ENCODE measurements at places on chromosomes 7 and 10.
A peak's percentile ranks its signal among the peaks of the same experiment; 100 is the strongest.

- DNase-seq: no peak
These were observed 79.2 kb downstream of the NKX6-2 start for GRCh38 chr10:132706701-132707100.

DNA sequence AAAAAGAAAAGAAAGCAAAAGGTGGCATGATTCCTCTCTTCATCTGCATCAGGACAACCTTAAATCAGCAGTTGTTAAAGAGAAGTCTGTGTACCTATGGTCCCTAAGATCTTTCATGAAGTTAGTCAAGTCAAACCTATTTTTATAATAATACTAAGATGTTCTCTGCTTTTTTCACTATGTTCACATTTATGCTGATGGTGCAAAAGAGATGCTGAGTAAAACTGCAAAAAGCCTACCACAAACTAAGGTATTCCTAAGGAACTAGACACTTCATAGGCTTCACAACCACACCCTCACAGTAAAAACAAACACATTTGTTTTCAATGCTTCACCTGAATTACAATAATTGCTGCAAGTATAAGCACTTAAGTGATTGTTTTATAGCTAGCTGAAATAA lies 43.3 kb downstream of the SLC16A9 start:
- DNase-seq: no peak

DNA sequence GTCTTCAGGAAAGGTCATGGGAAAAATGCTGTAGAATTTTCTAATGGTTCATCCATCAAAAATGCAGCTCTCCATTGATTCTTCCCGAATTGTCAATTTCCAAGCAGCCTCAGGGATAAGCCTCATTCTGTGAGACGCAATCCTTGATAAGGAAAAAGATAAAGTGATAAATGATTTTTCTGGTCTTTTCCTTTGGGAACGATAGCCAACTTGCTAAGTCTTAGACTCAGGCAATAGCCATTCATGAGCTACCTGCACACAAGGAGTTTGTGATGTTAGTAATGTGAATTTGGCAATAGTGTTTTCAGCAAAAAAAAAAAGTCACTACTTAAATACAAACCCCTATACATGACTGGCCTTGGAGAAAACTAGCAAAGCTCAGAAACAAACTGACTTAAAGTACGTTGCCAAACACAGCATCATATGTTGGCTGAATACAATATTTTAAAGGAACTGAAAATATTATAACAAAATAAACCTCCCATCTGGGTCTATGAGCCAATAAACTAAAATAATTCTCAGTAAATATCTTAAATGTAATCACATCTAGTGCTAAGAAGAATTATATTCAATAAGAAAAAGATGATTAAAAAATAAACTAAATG lies 75.5 kb downstream of the KLF6 start:
- DNase-seq: no peak

GRCh38 chr7:80206763-80207162 lies 72.1 kb downstream of the GNAI1 start:
- DNase-seq: no peak

GRCh38 chr7:155164316-155164715 lies 94.2 kb downstream of the HTR5A start:
- no peak for DNase-seq

- DNase-seq: no peak
These were observed 8.3 kb upstream of the GNAT3 start for GRCh38 chr7:80520199-80520598.

DNA sequence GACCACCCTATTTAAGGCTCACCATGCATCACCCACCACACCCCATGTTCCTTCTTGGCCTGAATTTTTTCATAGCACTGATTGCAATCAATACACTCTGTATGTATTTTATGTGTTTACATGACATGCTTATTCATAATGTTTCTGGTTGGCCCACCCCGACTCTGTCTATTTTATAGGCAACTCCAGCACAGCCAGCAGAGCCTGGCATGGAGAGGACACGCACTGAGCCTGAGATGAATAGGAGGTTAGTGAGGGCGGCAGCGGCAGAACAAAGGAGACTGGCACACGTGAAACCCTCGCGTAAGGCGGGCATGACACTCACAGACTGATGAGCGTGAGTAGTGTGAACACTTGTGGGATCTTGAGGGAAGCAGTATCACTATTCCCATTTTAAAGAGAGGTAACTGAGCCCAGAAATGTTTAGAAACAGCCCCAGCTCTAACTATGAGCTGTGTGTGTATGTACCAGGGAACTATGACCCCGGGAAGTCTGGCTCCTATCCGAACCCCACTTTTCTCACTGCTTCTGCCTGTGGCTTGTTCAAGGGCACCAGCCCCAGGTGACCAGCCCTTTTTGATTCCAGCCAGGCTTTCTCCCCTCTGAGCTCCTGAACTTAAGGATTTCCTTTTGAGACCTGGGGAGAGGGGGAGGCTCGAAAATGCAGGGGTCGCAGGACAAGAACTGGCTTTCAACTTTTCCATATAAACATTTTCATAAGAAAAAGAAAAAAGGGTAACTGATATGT lies 113.3 kb downstream of the ARHGAP22 start:
- no peak for DNase-seq

DNA sequence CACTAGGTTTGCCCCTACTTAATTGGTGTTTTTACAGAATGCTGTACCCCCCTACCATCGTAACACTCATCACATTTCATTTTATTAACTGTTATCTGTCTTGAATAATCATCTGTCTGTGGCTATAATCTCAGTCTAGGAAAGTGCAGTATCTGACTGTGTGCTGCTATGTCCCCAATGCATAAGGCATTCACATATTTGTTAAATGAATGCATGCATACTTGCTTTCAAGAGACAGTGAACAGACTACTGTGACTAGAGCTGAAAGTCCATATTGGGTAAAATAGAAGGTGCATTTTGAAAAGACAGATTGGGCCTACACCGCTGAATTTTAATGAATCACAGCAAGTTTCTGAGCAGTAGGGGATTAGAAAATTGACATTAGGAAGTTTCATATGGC lies 112.3 kb downstream of the ARHGAP12 start:
- DNase-seq: no peak

GRCh38 chr10:10829576-10829975 lies 188.1 kb upstream of the CELF2 start:
- DNase-seq: no peak

DNA sequence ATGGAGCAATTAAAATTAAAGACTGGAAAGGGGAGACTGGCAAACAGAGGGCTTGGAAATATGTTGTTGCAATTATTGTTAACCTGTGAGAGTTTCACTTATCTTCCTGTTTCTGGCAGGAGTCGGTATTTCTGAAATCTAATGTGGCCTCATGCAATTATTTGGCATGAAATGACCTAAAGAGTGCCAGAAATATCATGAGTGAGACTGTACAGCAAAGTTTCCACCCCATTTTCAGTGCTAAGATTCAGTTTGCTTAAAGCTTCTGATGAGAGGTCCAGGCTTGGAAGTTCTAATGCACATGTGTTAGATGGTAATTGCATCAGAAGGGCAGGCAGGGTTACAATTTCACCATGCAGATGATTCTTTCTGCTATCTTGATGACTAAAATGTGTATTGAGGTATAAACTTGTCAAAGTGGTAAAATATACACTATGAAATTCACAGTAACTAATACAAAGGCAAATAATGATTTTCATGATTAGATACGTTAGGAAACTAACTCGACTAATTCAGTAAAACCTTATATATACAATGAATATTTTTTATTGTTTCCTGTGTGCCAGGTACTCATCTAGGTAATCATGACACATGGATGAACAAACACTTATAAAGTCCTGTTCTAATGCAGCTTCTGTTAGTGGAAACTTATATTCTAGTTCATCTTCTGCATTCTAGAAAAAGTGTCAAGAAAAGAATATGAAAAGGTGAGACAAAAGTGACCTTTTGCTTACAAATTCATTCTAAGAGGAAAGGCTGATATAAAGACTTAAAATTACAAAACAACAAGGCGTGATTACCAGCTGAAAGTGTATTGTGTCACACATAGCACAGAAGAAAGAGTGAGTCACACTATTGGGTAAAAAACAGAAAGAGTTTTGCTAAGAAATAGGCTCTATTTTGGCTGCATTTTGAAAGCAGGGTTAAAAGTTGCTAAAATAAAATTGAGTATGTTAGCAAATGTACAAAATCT lies 533.4 kb upstream of the SEMA3D start:
- no peak for DNase-seq

GRCh38 chr10:48194830-48195229 lies 79.7 kb downstream of the FRMPD2 start:
- no peak for DNase-seq

DNA sequence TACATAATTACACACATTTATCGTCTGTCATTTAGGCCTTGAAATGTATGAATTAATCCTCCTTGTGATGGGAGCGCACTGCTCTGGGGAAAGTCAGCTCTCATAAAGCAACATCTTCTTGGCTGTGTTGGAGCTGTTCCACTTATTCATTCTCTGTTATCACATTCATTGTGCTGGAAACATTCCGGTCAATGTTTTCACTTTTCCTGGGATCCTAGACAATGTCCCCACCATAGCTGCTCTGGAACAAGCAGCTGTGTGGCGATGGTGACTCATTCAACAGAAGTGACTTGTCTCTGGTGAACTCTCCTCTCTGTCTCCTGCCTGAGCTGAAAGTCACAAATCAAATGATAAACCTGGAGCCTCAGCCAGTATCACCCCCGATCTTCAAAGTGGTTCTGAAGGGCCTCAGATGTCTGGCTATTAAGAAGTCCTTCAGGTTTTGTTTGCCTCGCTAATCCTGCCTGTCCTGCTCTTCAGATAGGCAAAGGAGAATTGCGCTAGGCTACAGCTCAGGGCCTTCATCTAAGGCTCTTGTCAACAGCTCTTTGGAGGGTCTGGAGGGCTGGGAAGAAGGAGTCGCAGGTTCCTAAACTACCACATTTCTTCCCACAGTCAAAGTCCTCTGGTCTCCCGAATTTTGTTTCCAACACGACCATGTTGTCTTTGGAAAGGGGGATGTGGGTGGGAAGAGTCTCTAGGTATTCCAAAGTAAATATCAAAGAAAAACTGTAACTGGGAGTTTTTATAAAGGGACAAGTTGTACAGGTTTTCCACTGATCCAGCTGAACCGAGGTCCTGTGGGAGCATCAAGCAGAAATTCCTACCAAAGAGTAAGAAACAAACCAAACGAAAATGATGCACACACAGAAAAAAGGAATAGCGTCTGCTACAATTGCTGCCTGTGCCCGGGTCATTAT lies 29.3 kb downstream of the KLF6 start:
- DNase-seq: peak; percentile 45

DNA sequence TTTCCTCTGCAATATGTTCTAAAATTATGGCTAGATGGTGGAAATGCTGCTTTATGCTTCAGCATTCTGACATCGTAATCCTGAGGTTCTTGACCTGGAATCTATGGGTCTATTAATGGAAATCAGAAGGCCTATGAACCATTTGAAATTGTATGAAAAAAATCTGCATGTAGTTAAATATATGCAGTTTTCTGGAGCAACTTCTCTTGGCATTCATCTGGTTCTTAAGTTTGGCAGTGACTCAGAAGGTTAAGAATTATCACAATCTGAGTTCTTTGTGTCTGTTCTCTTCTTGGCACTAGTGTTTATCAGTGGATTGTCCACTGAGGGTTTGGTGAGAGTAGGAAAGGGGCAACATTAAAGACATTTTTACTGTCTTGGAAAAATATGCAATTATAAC lies 71.1 kb upstream of the FZD1 start:
- no peak for DNase-seq

DNA sequence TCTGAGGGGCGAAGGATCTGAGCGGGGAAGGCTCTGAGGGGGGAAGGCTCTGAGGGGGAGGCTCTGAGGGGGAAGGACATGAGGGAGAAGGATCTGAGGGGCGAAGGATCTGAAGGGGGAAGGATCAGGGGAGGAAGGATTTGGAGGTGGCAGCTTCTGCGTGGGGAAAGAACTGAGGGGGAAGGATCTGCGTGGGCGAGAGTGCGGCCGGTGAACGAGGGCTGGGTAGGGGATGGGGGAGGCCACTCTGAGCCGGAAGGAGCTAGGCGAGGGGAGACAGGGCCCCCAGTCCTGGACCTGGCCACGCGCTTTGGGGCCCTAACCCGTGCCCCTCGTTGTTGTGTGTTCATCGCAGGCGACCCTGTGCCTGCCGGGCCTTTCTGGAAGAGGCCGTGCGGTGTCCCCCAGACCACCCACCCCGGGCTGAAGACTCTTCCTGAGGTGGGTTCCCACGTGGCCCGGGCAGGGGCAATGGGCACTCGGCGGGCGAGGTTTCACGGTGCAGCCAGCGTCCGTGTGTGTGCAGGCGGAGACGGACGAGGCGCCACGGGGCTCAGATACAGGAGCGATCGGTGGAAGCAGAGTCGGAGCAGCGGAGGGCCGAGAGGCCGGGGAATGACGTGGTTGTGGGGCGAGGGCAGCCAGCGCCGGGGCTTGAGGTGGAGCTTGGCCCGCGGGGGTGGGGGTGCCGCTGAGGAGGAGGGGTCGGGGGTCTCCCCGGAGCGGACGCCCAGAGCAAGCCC lies 2.0 kb downstream of the CALY start:
- no peak for DNase-seq

DNA sequence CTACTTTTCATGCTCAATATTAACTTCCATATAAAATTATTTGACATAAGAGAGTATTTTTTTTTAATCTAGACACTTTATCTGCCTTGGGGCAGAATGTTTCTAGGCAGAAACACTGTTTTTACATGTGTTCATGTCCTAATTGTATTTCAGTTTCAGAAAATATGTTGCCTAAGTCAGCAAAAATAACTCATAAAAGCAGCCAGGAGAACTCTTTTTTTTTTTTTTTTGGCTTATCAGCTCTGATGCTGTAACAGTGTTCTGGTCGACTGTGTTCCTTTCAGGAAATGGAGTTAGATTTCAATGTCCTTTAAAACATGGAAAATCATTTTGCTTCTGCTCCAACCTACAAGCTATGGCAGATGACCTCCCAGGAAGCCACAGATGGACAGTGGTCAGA lies 63.2 kb upstream of the OPALIN start:
- DNase-seq: no peak

DNA sequence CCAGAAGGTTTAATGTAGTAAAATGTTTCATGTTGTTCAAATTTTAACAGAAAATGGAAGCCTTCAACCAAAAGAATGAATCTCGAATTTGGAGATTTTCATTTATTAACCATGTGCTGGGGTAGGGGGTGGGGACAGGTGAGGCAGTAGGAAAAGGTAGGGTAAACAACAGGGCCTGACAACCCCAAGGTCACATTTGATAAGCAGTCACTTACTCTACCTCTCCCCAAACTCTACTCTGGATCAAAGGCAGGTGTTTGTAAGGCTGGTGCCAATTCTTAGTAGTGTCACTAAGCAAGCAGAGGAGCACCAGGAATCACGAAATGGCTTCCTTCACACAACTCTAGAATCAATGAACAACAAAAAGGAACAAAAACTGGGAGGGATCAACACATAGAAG lies 138.0 kb downstream of the ZFAND4 start:
- DNase-seq: no peak

- DNase-seq: no peak
These were observed 166.6 kb downstream of the THSD7A start for GRCh38 chr7:11665357-11665756.
